ENCODE measurements at places on chromosomes 13 and 19. TPM values are rescaled to one million over a fixed set of nuclear protein-coding genes. Genes with fewer than 3 reads are reported as not detected.
A peak's percentile ranks its signal among the peaks of the same experiment; 100 is the strongest.

DNA sequence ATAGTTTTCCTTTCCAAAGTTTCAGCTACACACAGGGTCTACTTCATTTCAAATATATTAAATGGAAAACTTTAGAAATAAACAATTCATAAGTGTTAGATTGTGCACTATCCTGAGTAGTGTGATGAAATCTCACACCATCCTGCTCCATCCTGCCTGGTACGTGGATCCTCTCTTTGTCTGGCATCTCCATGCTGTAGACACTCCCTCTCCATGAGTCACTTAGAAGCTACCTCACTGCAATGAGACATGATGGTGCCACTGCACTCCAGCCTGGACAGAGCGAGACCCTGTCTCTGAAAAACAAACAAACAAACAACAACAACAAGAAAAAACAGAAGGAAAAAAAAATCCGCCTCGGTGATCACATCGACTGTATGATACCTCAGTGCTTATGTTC lies 191.8 kb downstream of the PCCA start:
- DNase-seq, result no peak
- no peaks in the 10 kb centered on the region for H3K36me3 ChIP-seq
- H3K27me3 ChIP-seq, result no peaks in the 10 kb centered on the region
- H3K4me3 ChIP-seq, result no peak overlapping the region
- H3K4me1 ChIP-seq, result no peaks in the 10 kb centered on the region
- H3K27ac ChIP-seq, result no peak overlapping the region

The ZNF569 gene
- 3.3 TPM for total RNA-seq

DNA sequence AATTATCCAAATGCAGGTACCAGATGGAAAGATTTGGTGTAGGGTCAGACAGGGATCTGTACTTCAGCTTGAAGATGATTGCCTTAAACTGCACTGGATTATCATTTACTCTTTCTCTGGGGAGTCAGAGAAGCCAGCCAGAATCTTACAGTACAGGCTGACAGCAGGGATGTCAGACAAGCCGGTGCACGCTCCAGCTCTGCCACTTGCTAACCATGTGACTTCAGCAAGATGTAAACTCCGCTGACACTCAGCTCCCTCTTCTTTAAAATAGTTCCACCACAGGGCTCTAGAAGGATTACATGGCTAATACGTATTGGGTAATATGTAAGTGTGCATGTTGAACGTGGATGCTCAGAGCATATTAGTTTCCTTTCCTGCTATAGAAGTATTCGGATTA lies 251.4 kb upstream of the MAB21L1 start:
- H3K36me3 ChIP-seq, result no peaks in the 10 kb centered on the region
- H3K4me1 ChIP-seq, result no peaks in the 10 kb centered on the region
- DNase-seq, result no peak
- no peaks in the 10 kb centered on the region for H3K27me3 ChIP-seq
- H3K4me3 ChIP-seq, result no peak overlapping the region
- H3K27ac ChIP-seq, result no peak overlapping the region

DNA sequence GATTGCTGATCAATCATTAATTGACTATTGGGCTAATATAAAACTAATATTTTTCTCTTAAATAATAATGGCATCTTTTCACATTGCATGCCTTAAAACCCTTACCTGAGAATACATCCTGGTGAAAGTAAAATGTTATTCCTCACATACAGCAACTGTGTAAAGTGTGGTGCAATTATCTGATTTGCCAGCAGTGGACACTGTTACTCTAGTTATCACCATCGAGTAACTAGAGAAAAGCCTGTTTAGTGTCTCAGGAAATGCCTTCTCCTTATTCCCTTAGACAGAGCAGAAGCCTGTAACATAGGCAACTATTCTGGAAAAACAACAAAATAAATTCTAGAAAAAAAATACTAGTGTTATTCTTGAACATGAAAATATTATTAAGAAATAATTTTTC lies 459.8 kb downstream of the FGF14 start:
- no peaks in the 10 kb centered on the region for H3K36me3 ChIP-seq
- no peak overlapping the region for H3K4me3 ChIP-seq
- H3K27me3 ChIP-seq, result peaks cover 9% of the 10 kb centered on the region
- no peak overlapping the region for H3K27ac ChIP-seq
- no peak for DNase-seq

The CEACAM19 gene
- 8.0 TPM for total RNA-seq

The ZNF154 gene
- 0.20 TPM for total RNA-seq

GRCh38 chr13:103638706-103639105 lies 572.5 kb upstream of the SLC10A2 start:
- no peaks in the 10 kb centered on the region for H3K27me3 ChIP-seq
- no peaks in the 10 kb centered on the region for H3K4me1 ChIP-seq

GRCh38 chr19:50679177-50680125 lies 30.2 kb downstream of the C19orf81 start:
- no peaks in the 10 kb centered on the region for H3K36me3 ChIP-seq
- no peak for DNase-seq
- no peaks in the 10 kb centered on the region for H3K4me1 ChIP-seq

DNA sequence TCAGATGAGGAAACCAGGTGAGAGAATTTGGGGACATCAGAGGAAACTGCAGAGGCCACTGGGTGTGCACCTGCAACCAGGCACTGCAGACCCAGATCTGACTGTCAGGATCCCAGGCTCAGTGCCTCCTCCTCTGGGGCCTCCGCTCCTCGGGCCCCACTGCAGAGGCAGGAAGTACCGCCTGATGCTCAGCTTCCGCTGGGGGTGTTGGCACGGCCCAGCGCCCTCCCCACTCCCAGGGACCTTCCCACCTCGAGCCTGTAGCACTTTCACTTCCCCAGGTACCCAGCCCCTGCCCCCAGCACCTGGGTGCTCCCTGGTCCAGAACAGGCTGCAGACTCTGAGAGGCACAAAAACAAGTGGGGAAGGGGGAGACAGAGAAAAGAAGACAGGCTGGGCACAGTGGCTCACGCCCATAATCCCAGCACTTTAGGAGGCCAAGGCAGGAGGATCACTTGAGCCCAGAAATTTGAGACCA lies 1.4 kb upstream of the CD37 start:
- H3K27me3 ChIP-seq, result no peaks in the 10 kb centered on the region
- no peak overlapping the region for H3K27ac ChIP-seq
- H3K4me3 ChIP-seq, result no peak overlapping the region
- no peak for DNase-seq
- H3K4me1 ChIP-seq, result no peaks in the 10 kb centered on the region
- no peaks in the 10 kb centered on the region for H3K36me3 ChIP-seq

The ZNF99 gene
- not detected for total RNA-seq

- peaks cover 31% of the 10 kb centered on the region for H3K27me3 ChIP-seq
- H3K4me3 ChIP-seq, result no peak overlapping the region
- no peaks in the 10 kb centered on the region for H3K36me3 ChIP-seq
- 0 out of 2 replicates have a peak, but pooled peaks cover 3% of the 10 kb centered on the region for H3K4me1 ChIP-seq
Measured at GRCh38 chr13:27827646-27828045, 35.4 kb downstream of the GSX1 start.

GRCh38 chr19:49787746-49788145 lies 20.9 kb downstream of the AP2A1 start:
- no peak overlapping the region for H3K4me3 ChIP-seq
- no peak overlapping the region for H3K27ac ChIP-seq
- peaks cover 6% of the 10 kb centered on the region for H3K36me3 ChIP-seq
- no peaks in the 10 kb centered on the region for H3K27me3 ChIP-seq

The NTN5 gene
- 2.9 TPM for total RNA-seq

The HIF3A gene
- total RNA-seq, result 0.25 TPM

GRCh38 chr19:7605490-7606222 lies 10.0 kb downstream of the CAMSAP3 start:
- no peaks in the 10 kb centered on the region for H3K27me3 ChIP-seq
- H3K27ac ChIP-seq, result no peak overlapping the region
- peak; percentile 79 for DNase-seq
- H3K4me1 ChIP-seq, result no peaks in the 10 kb centered on the region
- no peak overlapping the region for H3K4me3 ChIP-seq

DNA sequence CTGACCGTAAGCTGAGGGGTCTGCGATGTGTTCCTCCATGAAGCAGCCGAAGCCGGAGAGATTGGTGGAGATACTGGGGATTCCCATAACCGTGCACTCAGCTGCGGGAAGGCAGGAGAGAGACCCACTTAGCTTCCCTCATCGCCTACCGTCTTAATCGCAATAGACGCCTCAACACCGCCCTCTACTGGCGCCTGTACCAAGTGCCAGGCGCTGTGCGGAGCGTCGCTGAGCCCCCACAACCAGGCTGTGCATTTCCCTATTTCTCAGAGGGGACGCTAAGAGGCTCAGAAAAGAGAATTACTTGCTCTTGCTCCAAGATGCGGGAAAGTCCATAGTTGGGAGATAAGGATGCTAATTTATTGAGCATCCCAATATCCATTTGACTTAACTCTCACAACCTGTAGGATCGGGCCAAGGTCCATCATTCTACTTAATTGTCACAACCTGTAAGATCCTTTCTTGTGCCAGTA lies 5.8 kb downstream of the FTL start:
- no peak overlapping the region for H3K4me3 ChIP-seq
- peaks cover 24% of the 10 kb centered on the region for H3K36me3 ChIP-seq

The RGS9BP gene
- total RNA-seq, result 1.1 TPM

- peaks cover 46% of the 10 kb centered on the region for H3K36me3 ChIP-seq
- no peak for DNase-seq
- no peaks in the 10 kb centered on the region for H3K4me1 ChIP-seq
Measured at GRCh38 chr19:50047671-50048070, 21.9 kb downstream of the ZNF473 start.

- DNase-seq, result no peak
- no peak overlapping the region for H3K4me3 ChIP-seq
- H3K4me1 ChIP-seq, result no peaks in the 10 kb centered on the region
- H3K36me3 ChIP-seq, result no peaks in the 10 kb centered on the region
Measured at GRCh38 chr13:48138270-48138669, 43.4 kb upstream of the MED4 start.

The C19orf85 gene
- 0.73 TPM for total RNA-seq

DNA sequence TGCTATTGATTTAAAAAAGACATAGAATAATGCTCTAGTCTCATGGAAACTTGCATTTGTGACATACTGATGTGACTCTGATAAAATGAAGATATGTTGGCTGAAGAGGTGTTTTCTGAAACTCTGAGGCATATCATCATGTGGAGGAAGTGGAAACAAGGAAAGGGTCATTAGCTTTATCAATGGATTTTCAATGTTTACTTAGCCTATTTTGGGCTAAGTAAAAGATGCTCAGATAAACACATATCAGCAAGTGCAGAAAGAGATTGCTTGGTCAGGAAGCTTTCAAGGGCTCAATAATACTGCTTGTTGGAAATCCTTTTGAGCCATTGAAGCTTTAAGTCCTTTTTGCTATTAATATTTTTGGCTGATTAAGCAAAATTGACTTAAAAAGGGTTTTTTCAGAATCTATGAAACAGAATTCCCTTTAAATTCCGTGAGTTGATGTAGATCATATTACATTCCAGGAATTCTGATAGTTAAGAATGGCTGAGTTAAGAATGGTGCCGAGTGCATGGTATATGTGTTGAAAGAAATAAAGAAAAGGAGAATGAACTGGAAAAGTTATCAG lies 952.8 kb upstream of the SPRY2 start:
- no peaks in the 10 kb centered on the region for H3K27me3 ChIP-seq
- DNase-seq, result no peak
- H3K36me3 ChIP-seq, result no peaks in the 10 kb centered on the region
- no peaks in the 10 kb centered on the region for H3K4me1 ChIP-seq
- no peak overlapping the region for H3K27ac ChIP-seq
- H3K4me3 ChIP-seq, result no peak overlapping the region

DNA sequence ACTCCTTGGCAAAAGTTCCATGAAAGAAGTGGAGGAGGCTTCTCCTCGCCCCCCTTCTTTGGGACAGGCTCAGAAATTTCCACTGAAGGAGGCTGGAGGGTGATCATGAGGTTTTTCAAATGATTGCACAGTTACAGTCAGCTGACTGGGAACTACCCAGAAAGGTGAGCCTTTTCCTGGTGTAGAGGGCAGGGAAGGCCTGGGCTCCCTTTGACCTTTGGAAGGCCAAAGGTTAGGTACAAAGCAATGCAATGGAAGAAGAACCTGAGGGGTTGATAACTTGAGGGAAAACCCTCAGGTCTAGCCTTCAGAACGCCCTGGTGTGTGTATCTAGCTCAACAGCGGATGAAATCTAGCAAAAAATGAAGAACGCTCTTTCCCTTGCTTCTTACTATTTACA lies 50.1 kb upstream of the SLC15A1 start:
- H3K4me3 ChIP-seq, result no peak overlapping the region
- no peaks in the 10 kb centered on the region for H3K4me1 ChIP-seq
- H3K36me3 ChIP-seq, result 0 out of 2 replicates have a peak, but pooled peaks cover 17% of the 10 kb centered on the region
- no peaks in the 10 kb centered on the region for H3K27me3 ChIP-seq
- no peak overlapping the region for H3K27ac ChIP-seq
- no peak for DNase-seq

- no peaks in the 10 kb centered on the region for H3K27me3 ChIP-seq
- no peak overlapping the region for H3K27ac ChIP-seq
- no peak overlapping the region for H3K4me3 ChIP-seq
- no peaks in the 10 kb centered on the region for H3K36me3 ChIP-seq
Measured at GRCh38 chr13:69928262-69928661, 179.4 kb upstream of the ATXN8OS start.

- H3K36me3 ChIP-seq, result no peaks in the 10 kb centered on the region
- H3K27me3 ChIP-seq, result no peaks in the 10 kb centered on the region
- H3K4me3 ChIP-seq, result no peak overlapping the region
Measured at GRCh38 chr13:33976965-33977364, 159.0 kb downstream of the RFC3 start.
